ENCODE measurements at places on chromosomes 16 and 17.

- DNase-seq: peak; percentile 83
Measured at GRCh38 chr17:72422505-72423285, 301.9 kb downstream of the SOX9 start.

DNA sequence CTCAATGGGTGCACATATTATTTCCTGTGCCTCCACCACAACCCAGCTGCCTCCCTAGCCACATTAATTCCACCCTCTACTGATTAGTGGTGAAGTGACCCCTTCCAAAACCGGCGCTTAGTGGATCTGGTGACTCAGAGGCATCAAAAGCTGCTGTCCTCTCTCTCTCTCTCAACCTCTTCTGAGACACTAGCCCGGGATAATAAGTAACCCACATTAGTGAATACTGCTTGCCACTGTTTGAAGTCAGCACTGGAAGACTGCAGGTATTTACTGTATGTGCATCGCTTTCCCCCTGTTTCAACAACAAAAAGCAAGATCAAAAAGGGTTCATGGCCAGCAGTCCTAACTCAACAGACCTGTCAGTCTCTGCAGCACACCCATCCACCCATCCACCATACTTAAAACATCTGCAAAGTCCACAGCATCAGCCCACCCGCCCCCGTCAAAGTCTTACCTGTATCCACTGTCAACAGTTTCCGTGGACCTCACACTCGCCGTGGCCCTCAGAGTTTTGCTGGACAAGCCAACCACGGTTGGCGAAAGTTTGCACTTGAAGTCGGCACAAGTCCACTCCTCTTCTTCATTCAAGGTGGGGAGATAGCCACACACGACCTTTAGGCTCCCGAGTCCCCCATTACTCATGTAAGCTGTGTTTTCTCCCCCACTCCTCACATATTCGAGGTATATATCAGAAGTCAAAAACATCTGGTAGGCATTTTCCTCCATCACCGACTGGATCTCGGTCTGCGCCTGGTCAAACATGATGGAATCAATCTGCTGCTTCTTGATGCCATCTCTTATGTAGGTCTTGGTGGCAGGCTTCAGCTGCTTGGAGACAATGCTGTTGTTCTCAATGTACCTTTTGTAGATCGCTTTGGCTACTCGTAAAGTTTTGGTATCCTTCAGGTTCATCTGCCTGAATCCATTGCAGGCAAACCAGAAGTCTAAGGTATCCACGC lies 3.8 kb downstream of the AXIN2 start:
- DNase-seq: peak; percentile 50

DNA sequence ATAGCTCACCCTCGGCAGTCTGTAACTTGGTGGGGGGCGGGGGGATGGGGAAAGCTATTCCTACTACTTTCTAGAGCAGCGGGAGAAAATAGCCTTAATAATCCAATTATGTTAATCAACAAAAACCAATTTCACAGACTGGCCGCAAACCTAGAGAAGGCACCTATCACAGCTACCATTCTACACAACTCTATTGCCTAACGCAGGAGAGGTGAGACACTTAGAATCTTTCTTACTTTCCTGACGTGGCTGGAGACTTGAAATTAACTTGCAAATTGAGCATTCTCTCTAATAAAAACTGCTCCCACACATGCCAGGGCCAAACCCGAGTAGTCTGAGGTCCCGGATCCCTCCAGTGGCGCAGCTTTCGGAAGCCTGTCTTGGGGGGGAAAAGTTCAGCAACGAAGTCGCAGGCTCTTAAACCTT lies 794 bp downstream of the SMG6 start:
- DNase-seq: peak; percentile 29

DNA sequence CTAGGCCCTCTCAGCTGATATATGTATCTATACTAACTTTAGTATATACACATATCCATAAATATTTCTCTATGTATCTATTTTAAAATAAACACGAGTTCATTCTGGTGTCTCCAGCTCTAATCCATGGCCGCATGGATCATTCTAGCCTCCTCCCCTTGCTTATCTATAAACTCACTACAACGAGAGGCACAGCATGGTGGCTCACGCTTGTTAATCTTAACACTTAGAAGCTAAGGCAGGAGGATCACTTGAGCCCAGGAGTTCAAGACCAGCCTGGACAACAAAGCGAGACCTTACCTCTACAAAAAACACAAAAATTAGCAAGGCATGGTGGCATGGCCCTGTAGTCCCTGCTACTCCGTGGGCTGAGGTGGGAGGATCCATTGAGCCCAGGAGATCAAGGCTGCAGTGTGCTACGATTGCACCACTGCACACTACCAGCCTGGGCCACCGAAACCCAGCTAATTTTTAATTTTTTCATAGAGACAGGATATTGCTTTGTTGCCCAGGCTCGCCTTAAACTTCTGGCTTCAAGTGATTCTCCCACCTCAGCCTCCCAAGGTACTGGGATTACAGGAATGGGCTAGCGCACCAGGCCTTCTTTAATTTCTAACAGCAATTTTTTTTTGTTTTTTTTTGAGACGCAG lies 3.9 kb upstream of the ZNF207 start:
- DNase-seq: no peak

DNA sequence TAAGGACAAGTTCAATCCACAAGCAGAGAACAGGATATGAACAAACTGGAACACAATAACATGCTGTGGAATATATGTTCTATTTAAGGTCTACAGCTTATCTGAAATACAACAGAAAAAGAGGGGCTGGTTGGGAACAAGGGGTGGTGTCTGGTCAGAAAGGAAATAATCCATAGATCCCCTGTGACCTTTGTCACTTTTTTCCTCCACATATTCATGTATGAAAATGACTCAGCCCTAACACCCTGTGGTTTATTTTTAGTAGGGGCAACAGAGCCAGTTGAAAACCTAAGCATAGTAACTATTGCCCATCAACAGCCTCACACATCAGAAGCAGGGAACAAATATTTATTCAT lies 12.3 kb upstream of the SPAG9 start:
- DNase-seq: no peak

DNA sequence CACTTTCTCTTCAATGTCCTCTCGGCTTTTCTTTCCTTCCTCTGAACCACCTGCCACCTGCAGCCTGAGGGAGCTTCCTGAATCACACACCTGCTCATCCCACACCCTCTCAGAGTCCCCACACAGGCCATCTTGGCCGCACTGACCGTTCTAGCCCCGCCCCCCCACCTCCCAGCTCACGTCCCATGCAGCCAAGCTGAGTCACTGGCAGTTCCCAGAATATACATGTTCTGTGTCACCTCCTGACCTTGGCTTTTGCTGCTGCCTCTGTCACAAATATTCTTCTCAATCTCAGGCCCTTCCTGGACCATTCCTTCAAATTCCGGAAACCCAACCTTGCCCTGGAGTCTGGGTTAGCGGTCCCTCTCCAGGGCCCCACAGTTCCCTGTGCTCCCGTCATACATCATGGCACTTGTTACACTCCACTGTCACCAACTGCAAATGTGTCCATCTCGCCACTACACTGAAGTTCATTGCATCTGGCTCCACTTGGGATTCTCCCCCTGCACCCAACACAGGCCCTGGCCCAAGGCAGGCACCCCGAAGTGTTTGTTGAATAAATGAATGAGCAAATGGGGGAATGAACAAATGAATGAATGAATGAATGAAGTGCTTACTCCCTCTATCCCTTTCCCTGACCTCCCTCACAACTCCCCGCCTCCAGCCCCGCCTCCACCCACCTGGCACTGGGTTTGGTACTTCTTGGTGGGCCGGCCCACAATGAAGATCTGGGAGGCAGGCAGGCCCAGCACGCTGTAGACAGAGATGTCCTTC lies 12.8 kb downstream of the PIMREG start:
- DNase-seq: peak; percentile 60

Data from iris pigment epithelial cell (primary cell).